KG1 (cell line): ENCODE measurements at places on chromosomes 12 and 14.
A peak's percentile ranks its signal among the peaks of the same experiment; 100 is the strongest.

DNA sequence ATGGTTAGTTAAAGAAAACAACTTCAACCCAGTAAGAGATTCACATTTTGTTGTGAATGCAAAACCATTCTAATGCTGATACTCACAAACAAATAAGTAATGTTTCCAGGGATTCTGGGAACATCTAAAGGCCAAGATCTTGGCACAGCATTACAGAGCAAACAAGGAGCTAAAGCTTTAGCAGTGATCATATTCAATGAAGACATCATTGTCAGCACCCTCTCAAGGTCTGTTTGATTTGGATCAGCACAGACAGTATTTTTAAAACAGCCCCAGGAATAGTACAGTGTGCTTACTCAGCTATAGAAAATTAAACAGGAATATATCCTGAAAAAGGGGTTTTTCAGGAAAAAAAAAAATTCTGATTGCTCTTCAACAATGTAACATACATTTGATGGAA, 71.4 kb downstream of the TMEM260 start:
- DNase-seq: no peak

DNA sequence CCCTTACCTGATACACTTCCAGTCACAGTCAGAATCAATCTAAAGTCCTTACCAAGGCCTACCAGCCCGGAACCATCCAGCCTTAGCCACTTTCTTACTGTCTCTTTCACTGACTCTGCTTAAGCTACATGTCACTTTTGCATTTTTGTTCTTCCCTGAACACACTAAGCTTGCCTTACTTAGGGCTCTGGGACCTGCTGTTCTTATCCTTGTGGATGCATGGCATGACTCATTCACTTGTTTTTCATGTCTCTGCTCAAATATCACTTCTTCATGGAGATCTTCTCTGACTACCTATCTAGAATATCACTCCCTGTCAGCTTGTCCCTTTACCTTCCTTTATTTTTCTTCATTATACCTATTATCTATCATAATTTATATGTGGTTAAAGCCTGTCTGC, 65.6 kb upstream of the ZDHHC17 start:
- DNase-seq: no peak

GRCh38 chr14:43792980-43793379, 714.1 kb downstream of the FSCB start:
- DNase-seq: no peak

DNA sequence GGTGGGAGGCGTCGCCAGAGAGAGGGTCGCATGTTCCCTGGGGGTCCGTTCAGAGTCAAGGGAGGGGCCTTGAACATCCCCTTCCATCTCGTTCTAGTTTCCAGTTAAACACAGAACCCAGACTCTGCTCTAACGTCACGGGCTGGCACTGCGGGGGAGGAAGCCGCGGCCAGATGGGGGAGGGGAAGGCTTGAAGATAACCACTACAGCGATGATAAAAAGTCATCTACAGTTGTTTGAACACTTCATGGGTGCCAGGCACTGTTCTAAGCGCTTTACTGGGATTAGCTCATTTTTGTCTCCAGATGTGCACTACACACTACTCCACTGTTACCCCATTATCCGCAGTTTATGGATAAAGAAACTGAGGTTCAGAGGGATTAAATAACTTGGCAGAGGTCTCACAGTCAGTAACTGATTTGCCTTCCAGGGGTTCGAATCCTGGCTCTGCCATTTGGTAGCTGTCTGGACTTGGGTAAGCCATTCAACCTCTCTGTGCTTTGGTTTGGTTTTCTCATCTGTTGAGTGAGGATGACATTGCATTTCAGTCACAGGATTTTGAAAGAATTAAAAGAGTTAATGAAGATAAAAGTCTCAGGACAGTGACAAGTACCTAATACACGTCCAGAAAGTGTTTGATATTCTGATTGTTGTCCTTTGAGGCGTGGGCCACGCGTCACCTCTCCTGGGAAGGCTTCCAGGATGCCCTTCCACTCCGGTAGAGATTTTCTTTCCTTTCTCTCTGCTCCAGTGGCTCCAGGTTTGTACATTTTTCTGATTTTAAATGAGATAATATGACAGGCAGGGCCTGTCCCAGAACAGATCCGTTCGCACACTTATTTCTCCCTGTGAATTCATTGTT, 798 bp upstream of the RASAL1 start:
- no peak for DNase-seq

- DNase-seq: no peak
These were observed 657.5 kb upstream of the TBX3 start for GRCh38 chr12:115341442-115341841.

- DNase-seq: peak; percentile 92
These were observed 506 bp upstream of the NAP1L1 start for GRCh38 chr12:76084863-76085519.

DNA sequence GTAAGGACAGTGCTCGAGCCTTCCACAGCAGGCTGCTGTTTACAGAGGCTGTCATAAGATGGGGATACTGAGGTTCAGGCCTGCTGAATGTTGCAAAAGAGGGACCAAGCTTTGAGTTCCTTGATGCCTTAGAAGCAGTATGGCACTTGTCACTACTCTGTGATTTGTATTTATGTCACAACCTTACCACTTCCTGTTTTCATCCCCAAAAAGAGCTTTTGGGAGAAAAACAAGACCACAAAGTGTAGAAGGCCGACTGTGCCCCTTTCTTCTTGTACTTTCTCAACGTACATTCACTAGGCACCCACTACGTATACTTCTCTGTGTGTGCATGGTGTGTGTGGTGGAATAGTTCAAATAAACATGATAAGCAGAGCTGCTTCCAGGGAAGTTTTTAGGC, 90.1 kb downstream of the DRAM1 start:
- no peak for DNase-seq

GRCh38 chr12:62379723-62380045, 86.9 kb upstream of the MON2 start:
- no peak for DNase-seq

GRCh38 chr12:88562846-88563582, 17.3 kb downstream of the KITLG start:
- no peak for DNase-seq

DNA sequence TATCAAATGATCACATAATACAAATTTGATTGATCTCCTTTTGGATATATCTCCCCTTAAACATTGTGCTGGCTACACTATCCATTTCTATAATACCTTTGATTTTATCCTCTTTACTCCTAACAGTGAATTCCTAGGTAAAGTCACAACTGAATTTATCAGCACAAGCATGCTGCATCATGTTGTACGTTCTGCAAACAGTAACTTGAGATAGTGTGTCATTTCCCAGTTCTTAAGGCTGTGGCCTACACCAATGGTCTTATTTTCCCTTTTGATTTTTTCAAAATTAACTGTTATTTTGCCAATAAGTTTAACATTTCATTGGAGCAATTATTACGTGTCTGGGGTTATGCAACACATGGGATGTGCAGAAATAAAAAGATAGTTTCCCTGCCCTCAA, 24.8 kb downstream of the PRKCH start:
- no peak for DNase-seq

DNA sequence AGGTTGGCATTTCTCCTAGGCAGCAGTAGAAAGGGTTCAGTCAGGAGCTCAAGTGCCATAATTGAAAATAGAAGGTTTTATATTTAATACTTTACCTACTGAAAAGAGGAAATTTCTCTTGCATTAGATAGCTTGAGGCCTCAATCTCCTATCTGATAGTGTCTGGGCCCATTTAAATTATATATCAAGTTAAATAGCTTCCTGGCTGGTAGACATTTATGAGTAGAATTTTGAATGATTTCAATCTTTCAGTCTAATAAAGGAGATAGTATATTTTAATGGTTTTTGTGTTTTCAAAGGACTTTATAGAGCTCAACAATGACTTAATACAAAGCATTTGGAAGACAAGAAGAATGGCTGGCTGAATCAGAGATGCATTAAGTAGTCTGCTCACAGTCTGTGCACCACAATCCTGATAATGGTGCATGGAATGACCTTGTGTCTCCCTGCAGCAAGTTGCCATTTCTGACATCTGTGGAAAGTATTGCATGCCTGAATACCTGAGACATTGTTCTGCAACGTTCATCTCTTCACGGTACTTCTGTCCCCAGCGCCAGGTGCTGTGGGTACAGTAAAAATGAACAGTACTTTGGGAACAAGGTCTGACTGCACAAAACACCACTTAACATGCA, 974.1 kb downstream of the TMTC2 start:
- no peak for DNase-seq

DNA sequence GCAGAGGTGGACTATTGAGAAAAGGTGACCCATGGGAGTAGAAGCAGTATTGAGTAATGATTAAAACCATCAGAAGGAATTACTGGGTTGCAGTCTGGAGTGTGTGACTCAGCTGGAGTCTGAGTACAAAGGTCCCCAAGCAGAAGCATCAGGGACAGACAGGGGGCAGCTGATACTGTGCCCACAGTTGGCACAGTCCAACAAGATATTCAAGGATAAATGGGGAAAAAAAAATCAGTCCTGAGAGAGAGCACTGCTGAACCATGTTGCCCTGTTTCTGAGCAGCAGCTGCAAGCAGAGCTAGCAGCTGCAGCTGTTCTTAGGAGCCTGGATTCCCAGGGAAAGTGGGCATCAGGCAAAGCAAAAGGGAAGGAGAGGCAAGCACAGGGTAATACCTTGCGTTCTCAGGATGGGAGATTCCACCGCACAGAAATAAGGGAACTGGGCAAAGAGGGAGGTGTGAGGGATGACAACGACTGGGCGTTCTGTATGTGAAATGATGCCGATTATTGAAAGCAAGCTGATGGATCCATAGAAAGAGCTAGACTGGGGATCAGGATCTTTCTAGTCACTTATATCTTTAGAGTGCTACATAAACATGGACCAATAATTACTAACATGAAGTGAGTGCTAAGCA, 17.7 kb downstream of the NEUROD4 start:
- no peak for DNase-seq

DNA sequence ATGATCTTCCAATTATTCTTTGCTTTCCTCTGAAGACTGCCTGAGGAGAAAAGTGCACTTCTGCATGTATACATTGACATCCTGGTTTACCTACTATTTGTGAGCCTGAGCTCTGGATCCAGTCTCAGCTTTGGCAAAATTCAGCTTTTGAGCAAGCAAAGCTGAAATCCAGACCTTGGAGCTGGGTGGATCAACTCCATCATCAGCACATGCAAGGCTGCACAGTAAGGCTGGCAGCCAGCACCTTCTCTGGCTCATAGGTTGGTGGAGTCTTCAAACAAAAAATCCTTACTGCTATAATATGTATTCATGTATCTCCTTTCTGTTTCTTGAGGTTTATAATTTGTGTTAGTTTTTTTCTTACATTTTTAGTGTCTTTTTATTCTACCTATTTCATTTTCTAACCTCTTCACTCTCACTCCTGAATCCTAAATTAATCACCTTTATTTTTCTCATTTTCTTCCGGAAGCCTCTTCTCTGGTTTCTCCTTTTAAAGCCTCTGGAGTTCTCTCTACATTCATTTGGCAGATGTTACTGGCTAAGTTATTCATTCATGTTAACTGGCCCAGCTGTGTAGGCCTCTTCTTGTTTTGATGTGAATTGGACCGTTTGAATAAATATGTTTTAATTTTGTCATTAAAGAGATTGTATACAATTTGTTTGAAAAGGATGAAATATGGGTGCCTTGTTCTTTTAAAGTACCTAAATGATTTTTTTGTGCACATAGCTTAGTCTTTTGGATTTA, 224.8 kb downstream of the DACT1 start:
- DNase-seq: no peak

GRCh38 chr12:99108924-99109323, 463.8 kb downstream of the APAF1 start:
- DNase-seq: no peak

- DNase-seq: peak; percentile 17
These were observed 64.2 kb downstream of the PHETA1 start for GRCh38 chr12:111304642-111305071.

GRCh38 chr14:70924521-70924920, 17.3 kb downstream of the PCNX1 start:
- DNase-seq: no peak

DNA sequence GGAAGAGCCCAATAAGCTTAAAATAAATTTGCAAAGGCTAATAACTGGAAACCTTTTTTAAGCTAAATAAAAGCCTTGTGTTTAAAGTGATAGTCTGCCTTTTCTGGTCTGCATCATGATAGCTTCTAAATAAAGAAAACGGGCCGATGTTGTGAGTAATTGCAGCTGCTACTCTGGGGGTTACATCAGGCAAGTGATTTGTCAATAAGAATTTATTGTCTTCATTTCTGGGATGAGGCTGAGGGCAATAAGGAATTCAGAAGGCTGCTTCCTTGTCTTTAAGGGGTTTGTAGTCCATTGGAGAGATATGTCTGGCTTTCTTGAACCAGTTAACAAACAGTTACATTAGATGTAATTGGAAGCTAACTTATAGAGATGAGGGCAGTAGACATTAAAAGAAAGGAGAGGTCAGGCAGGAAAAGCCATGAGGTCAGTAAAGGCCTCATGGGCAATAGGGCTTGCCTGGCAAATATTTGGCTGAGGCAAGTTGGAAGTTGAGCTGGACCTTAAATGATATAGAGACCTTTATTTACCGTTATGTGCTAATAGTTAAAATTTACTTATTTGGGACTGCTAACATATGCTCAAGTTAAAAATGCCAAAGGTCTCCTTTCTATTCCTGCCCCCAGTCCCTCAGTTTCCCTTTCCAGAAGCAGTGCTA, 85.0 kb downstream of the CRADD start:
- no peak for DNase-seq

- DNase-seq: no peak
These were observed 214.5 kb upstream of the DDHD1 start for GRCh38 chr14:53367644-53368026.

- DNase-seq: no peak
These were observed 226.9 kb upstream of the CRY1 start for GRCh38 chr12:107320033-107320928.

GRCh38 chr12:92425165-92425564, 277.6 kb upstream of the PLEKHG7 start:
- DNase-seq: no peak

DNA sequence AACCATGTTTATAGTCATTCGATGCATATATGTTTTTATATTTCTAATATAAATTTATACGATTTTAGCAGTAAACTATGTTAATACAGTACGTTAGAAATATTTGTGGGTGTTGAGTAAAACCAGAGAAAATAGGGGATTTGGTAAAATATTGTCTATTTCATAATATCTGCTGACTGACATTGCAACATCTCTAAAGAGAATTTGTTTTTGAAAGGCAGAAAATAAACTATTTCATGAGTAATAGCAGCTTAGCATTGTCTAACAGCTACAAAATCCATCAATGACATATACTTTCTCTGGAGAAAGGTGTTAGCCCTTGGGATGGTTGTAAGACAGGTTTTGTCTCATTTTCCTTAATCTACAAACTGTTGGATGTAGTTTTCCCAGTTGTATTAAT, 144.9 kb downstream of the PDE3A start:
- DNase-seq: no peak

GRCh38 chr14:59309291-59309900, 120.9 kb downstream of the DAAM1 start:
- no peak for DNase-seq

- no peak for DNase-seq
These were observed 148.4 kb downstream of the RPAP3 start for GRCh38 chr12:47557386-47557785.
